ENCODE measurements at places on chromosomes 5 and 9. TPM values are rescaled to one million over a fixed set of nuclear protein-coding genes. Genes with fewer than 3 reads are reported as not detected.

GRCh38 chr5:84706678-84707641 is 322.3 kb upstream of the EDIL3 start:
- H3K27ac ChIP-seq, result no peak overlapping the region
- H3K27me3 ChIP-seq, result no peaks in the 10 kb centered on the region
- H3K4me3 ChIP-seq, result no peak overlapping the region
- no peak for DNase-seq

The TPRN gene
- 15.2 TPM for total RNA-seq

DNA sequence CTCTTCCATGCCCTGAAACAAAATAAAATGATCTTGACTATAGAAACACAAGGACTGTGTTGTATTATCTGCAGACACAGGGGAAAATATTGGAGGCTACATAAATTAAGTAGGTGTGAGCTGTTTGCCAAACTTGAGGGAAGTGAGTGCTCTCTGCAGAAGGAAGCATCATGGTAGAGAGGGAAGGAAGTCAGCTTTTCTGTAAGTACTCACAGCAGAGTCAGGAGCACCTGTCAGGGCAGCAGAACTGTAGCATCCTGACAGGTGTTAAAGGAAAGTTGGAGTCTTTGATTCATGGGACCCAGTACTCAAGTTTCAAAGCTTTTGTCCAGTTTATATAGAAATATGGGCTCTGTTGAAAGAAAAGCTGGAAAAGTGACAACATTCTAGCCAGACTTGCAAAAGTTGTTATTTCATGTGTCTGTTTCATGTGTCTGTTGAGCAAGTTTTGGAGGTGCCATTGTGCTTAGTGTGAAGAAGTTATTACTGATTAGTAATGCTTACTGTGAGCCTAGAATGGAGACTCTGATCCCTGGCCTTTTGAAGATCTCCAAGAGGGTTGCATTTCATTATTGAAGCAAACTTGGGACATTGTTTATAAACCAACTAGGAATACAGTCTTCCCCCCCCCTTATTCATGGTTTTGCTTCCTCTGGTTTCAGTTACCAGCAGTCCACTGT is 194.7 kb downstream of the SPATA31D1 start:
- DNase-seq, result no peak
- no peaks in the 10 kb centered on the region for H3K27me3 ChIP-seq
- no peaks in the 10 kb centered on the region for H3K4me1 ChIP-seq
- H3K4me3 ChIP-seq, result no peak overlapping the region
- H3K27ac ChIP-seq, result no peak overlapping the region

The CDX1 gene
- total RNA-seq, result not detected

- no peak overlapping the region for H3K4me3 ChIP-seq
- H3K4me1 ChIP-seq, result no peaks in the 10 kb centered on the region
- H3K27ac ChIP-seq, result no peak overlapping the region
- H3K27me3 ChIP-seq, result no peaks in the 10 kb centered on the region
These were observed 101.9 kb downstream of the CD180 start for GRCh38 chr5:67094476-67095300.

DNA sequence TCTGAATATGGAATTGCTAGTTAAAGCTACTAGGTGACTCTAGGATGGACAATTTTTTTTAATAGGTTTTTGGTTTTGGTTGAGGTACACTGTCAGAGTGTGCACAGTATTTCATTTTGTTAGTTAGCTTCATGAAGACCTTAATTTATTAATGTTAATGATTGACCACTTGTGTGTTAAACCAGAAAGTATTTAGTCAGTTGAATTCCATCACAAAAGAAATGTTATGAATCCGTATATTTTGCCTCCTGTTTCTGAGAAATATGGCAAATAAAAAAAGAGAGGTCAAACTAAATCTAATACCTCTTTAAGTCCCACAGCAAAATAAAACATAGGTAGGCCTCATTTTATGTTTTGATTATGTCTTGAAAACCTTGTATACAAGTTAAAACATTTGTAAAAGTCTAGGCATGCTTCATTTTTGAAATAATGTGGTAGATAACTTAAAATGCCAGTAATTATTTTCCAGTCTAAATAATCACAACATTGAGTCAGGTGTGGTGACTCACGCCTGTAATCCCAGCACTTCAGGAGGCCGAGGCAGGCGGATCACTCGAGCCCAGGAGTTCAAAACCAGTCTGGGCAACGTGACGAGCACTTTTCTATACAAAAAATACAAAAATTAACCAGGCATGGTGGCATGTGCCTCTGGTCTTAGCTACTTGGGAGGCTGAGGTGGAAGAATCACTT is 50.8 kb downstream of the ITGA1 start:
- H3K4me1 ChIP-seq, result 0 out of 2 replicates have a peak, but pooled peaks cover 2% of the 10 kb centered on the region
- no peaks in the 10 kb centered on the region for H3K27me3 ChIP-seq
- DNase-seq, result no peak
- no peak overlapping the region for H3K4me3 ChIP-seq
- no peak overlapping the region for H3K27ac ChIP-seq

DNA sequence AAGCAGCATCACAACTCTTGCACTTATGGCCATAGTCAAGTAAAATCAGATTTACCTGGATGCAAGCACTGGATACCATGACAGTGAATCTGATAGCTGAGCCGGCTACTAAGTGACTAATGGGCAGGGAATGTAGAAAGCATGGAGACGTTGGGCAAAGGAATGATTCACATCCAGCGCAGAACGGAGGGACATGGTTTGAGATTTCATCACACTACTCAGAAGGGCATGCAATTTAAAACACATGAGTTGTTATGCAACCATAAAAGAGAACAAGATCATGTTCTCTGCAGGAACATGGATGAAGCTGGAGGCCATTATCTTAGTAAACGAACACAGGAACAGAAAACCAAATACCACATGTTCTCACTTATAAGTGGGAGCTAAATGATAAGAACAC is 169.1 kb upstream of the PIK3R1 start:
- H3K4me3 ChIP-seq, result no peak overlapping the region
- H3K27ac ChIP-seq, result no peak overlapping the region
- no peaks in the 10 kb centered on the region for H3K4me1 ChIP-seq
- H3K27me3 ChIP-seq, result no peaks in the 10 kb centered on the region
- no peaks in the 10 kb centered on the region for H3K36me3 ChIP-seq

- H3K4me1 ChIP-seq, result no peaks in the 10 kb centered on the region
- H3K36me3 ChIP-seq, result no peaks in the 10 kb centered on the region
- H3K27ac ChIP-seq, result no peak overlapping the region
- no peak for DNase-seq
These were observed 507 bp downstream of the CTNND2 start for GRCh38 chr5:11903614-11904264.

- H3K27ac ChIP-seq, result no peak overlapping the region
- H3K4me1 ChIP-seq, result no peaks in the 10 kb centered on the region
- no peak overlapping the region for H3K4me3 ChIP-seq
- H3K27me3 ChIP-seq, result no peaks in the 10 kb centered on the region
- H3K36me3 ChIP-seq, result no peaks in the 10 kb centered on the region
These were observed 341.7 kb upstream of the TYRP1 start for GRCh38 chr9:12351293-12352044.

GRCh38 chr5:78841767-78842166 is 143.3 kb downstream of the ARSB start:
- DNase-seq, result no peak
- no peaks in the 10 kb centered on the region for H3K27me3 ChIP-seq
- peaks cover 5% of the 10 kb centered on the region for H3K4me1 ChIP-seq
- H3K36me3 ChIP-seq, result no peaks in the 10 kb centered on the region
- H3K4me3 ChIP-seq, result no peak overlapping the region

The PCDHGA4 gene
- 11.1 TPM for total RNA-seq

DNA sequence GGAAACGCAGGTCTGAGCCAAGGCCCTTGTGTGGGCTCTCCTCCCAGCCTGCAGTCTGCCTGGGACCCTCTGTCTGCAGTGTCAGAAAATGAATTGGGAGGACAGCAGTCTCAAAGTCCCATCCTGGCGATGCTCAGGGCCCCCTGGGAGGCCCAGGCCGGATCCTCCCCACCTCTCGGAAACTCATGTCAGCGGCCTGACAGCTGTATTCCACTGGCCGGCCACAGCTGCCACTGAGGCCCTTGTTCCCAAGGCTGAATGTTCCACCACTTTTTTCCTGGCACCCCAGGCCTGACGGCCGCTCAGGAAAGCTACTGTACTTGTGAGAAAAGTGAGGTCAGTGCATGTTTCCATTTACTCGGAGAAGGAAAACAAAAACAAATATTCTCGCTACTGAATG is 180.0 kb downstream of the FGF18 start:
- H3K36me3 ChIP-seq, result no peaks in the 10 kb centered on the region
- H3K27ac ChIP-seq, result no peak overlapping the region
- H3K4me1 ChIP-seq, result no peaks in the 10 kb centered on the region
- DNase-seq, result no peak

GRCh38 chr5:127970854-127971425 is 112.6 kb upstream of the SLC12A2 start:
- H3K27me3 ChIP-seq, result no peaks in the 10 kb centered on the region
- H3K36me3 ChIP-seq, result peaks cover 5% of the 10 kb centered on the region
- H3K4me1 ChIP-seq, result peaks cover 6% of the 10 kb centered on the region

GRCh38 chr9:84953252-84953773 is 283.8 kb downstream of the NTRK2 start:
- no peaks in the 10 kb centered on the region for H3K36me3 ChIP-seq
- no peaks in the 10 kb centered on the region for H3K4me1 ChIP-seq
- H3K27me3 ChIP-seq, result no peaks in the 10 kb centered on the region
- DNase-seq, result no peak

DNA sequence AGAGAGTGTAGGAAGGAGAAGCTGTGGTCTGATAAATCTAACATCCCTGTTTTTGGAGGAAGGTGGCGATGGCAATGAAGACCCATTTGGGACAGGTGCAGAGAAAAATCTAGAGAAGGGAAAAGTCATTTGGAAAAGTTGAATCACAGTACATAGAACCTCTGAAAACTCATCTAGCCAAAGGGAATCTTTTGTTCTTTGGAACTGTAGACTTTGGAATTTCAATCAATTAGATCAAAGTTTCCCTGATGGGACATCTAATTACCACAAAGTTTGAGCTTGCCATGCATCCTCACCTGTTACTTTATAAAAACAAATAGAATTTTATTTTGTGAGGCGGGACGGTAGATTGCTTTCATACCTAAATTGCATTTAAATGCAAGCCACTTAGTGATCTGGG is 294.9 kb downstream of the TRPM3 start:
- no peak overlapping the region for H3K27ac ChIP-seq
- no peak for DNase-seq
- no peak overlapping the region for H3K4me3 ChIP-seq
